ENCODE measurements at places on chromosomes 2 and 18.

DNA sequence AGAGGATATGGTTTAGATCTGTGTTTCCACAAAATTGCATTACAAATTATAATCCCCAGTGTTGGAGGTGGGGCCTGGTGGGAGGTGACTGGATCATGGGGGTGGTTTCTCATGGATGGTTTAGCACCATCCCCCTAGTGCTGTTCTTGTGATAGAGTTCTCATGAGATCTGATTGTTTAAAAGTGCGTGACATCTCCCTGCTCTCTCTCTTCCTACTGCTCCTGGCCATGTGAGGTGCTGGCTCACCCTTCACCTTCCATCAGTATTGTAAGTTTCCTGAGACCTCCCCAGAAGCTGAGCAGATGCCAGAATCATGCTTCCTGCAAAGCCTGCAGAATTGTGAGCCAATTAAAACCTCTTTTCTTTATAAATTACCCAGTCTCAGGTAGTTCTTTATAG, 33.1 kb downstream of the LHCGR start:
- no peak for DNase-seq

- DNase-seq, result no peak
Measured at GRCh38 chr2:715854-716560, 38.8 kb upstream of the TMEM18 start.

DNA sequence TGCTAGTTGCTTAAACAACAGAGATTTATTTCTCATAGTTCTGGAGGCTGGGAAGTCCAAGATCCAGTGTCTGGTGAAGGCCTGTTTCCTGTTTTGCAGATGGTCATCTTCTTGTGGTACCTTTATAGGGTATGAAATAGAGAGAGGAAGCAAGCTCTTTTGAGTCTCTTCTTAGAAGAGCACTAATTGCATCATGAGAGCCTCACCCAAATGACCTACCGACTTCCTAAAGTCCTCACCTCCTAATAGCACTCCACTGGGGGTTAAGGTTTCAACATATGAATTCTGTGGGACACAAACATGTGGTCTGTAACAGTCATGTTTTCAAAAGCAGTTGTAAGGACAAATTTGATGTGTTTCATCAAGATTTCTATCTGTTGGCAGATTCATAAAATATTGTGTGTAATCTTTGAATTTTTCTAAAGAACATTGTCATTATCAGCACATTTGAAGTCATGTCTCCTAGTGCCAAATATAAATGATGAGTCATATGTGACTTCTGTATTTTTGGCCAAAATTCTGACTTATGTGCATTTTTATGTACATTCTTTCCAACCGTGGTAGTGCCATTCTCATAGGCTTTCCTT, 45.3 kb downstream of the CD28 start:
- DNase-seq, result no peak

- DNase-seq, result no peak
Measured at GRCh38 chr2:54691445-54692135, 31.9 kb upstream of the EML6 start.

GRCh38 chr18:43965691-43966090, 688.4 kb upstream of the SYT4 start:
- DNase-seq, result no peak

DNA sequence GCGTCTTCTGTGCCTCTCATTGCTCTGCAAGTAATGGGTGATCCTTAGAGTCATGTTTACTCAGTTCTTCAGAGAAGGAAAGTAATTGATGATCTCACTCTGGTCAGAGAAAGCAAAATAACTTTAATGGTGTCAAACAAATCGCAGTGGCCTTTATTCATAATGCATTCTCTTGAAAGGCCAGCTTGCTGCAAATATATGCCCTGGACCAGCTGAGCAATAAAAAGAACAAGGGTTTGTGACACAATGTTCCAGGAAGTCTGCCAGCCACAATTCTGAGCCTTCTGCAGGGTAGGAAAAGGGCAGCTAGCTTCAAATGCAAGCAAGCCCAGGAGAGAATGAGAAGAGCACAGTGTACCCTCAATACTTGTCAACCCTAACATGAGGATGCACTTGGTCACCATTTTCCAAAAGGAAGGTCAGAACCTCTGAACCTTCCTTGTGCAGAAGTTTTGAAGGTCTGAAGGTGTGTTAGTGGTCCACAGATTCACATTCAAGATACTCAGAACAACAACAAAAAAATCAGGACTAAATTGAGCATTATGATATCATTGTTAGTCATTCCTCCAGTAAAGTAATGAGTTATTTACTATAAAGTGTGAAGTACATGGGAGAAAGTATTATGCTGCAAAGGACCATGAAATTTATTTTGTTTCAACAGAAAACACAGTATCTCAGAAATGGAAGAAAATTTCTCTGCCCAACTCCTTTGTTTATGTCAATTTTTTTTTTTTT, 355.6 kb downstream of the PAX3 start:
- DNase-seq, result no peak

DNA sequence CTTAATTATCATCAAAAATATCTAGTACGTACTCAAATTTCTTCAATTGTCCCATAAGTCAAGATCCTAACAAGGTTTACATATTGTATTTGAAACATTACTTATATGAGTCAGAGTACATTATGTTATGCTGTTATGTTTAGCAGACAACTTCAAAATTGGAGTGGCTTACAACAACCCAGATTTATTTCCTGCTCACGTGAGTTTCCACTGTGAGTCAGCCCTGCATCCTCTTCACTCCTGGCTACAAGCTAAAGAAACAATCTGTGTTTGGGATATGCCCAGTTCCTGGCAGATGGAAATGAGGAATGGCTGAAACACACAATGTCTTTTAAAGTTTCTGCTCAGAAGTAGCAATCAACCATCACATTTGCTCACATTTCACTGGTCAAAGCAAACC, 31.5 kb upstream of the TANC1 start:
- DNase-seq, result no peak

GRCh38 chr2:206218796-206219499, 55.5 kb upstream of the ZDBF2 start:
- DNase-seq, result no peak

DNA sequence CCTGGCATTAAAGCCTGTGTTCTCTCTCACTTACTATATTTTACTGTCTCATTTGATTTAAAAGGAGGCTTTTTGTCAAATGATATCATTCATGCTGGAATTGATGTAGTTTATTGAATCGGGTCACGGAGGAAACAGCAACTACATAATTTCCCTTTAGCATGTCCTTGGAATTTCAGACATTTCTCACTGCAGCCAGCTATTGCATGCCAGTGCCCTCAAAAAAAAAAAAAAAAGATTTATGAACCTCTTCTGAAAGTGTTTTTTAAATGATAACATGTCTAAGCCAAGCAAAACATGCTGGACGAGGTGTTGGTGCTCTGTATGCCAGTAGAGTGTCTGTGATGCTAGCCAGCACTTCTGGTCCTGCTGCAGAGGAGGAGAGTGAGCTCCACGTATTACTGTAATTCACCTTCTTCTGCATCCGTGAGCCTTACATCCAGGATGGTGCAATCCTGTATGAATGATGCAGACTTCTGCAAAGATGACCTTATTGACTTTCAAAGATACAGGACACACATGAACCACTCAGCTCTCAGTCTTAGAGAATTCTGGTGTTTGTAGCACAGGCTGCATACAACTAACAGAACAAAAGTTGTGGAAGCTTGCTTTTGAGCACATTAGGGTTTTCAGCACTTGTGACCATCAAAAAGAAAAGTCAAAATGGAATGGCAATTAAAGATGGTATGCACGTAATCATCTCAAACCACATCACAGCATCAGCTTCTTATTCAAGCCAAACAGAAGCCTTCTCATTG, 31.1 kb downstream of the UGP2 start:
- DNase-seq, result no peak

- DNase-seq, result no peak
Measured at GRCh38 chr2:86372133-86372532, 34.7 kb upstream of the REEP1 start.

DNA sequence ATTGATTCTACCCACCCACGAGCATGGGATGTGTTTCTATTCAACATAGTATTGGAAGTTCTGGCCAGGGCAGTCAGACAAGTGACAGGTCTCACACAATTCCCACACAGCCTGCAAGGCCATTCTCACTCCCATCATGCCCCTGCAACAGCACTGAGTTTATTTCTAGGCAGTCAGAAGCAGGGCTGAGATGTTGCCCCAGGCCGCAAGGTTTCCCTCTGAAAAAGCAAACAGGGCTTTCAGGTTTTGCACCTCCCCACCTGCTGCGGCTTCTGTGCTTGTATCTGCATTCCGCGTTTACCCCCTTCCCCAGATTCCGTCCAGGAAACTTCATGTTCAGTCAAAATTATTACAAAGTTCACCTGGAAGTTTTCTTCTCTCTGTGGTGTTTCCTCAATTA, 9.4 kb upstream of the TACR1 start:
- no peak for DNase-seq

- no peak for DNase-seq
Measured at GRCh38 chr2:47076586-47077441, 78.3 kb downstream of the STPG4 start.

DNA sequence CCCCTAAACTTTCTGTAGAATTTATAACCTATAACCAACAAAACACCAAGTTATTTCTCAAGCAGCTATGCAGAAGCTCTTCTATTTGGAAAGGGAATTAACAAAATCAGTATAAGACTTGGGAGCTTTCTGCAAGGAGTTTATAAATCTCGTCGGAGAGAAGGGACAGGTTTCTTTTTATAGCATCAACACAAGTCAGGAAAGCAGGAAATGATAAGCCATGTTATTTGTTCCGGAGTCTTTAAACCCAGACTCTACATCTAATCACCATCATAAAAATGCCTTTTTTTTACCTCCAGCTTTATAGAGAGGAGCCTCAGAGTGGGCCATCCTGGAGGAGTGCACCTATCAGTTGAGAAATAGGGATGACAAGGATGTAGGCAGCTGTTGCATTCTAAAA, 137.1 kb downstream of the DPP10 start:
- DNase-seq, result no peak

DNA sequence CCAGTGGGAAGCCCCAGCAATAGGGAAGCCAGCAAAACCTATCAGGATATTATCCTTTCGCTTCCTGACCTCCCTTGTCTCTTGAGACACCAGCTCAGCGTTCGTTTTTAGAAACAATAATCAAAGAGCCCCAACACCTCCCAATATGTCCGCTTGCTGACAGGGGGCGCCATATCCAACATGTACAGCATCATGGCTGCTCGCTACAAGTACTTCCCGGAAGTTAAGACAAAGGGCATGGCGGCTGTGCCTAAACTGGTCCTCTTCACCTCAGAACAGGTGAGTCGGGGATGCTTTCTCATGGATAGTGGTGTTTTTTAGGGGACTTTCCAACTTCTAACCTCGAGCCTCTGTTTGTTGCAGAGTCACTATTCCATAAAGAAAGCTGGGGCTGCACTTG, 28.7 kb downstream of the GAD1 start:
- no peak for DNase-seq

DNA sequence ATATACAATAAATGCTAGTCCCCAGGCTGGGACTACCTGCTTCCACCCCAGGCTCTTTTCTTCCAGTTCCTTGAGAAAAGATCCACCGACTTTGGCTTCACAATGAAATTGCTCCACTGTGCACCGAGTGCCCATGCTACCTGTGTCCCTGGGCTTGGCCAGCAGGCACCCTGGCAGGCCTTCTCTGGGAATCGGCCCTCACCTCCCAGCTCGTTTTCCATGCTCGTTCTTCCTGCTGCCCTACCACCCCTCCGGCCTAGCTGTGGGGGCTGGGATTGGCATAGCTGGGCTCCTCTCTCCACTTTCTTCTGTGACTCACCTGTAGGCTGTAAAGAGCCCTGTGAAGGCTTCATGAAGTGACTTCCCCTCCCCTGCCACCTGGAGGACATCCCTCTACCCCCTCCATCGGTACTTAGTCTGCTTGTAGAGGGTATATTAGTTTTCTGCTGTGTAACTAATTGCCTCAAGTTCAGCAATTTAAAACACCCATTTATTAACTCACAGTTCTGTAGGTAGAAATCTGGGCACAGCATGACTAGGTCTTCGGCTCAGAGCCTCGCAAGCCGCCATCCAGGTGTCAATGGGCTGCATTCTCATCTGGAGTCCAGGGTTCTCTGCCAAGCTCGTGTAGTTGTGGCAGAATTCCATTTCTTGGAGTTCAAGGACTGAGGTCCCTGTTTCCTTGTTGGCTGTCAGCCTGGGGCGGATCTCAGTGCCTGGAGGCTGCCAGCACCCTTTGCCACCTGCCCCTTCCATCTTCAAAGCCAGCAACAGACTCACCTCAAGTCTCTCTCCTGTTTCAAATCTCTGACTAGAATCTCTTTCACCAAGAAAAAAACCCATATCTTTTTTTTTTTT, 57.6 kb downstream of the DPYSL5 start:
- no peak for DNase-seq

GRCh38 chr2:71558300-71559051, 105.1 kb downstream of the DYSF start:
- DNase-seq, result no peak

DNA sequence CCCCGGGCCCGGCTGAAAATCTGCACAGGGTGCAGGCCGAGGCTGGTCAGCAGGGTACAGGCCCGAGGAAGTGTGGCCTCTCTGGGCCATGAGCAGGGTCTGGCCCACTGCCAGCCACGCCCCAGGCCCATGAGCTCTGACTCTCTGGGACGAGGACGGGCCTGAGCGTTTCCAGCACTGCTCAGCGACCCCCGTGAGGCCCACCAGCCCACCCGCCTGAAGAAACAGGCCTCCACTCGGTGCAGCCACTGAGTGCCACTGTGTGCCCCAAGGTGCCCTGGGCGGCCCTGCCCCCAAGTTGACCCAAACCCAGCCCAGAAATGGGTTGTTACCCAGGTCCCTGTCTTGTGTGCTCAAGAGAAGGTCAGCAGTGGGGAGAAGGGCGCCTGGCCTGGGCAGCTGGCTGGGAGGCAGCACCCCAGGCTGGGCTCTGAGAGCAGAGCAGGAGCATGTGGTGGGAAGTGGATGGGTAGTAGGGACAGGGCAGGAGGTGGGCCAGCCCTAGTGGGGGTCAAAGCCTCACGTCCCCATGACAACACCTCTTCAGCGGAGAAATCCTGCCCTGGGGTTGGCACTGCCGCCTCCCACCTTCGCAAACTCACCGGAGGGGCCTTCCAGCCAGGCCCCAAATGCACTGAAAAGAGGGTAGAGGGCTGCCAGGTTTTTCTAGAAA, 2.1 kb upstream of the SNED1 start:
- DNase-seq, result no peak

DNA sequence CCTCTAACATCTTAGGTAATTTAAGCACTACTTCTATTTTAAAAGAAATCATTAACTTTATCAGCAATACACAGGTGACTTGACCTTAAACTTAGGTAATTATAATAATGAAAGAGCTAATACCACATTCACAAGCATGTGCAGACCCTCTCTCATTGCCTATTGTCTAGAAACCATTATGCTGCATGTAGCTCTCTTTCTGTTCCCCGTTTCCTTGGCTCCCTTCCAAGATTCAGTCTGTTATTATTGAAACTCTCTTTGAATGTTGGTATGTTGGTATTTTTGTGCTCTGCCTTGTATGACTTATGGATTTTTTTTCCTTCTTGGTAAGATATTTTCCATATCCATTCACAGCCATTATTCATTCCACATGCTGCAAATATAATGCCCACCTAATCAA, 201.2 kb downstream of the CDCA7 start:
- DNase-seq, result no peak

Data from stimulated activated CD4-positive, alpha-beta T cell treated with anti-CD3 and anti-CD28 coated beads, Interleukin-12 subunit alpha, Interleukin-12 subunit beta, amount 100 ng/mL, for 24 hours (primary cell).